CMK (cell line): ENCODE measurements at places on chromosomes 6 and 20.
A peak's percentile ranks its signal among the peaks of the same experiment; 100 is the strongest.

GRCh38 chr20:46013829-46014516 is 5.3 kb downstream of the MMP9 start:
- peak; percentile 52 for DNase-seq

- no peak for DNase-seq
Observed at GRCh38 chr20:63572788-63573646, 1.0 kb downstream of the HELZ2 start.

GRCh38 chr20:40953416-40953815 is 75.2 kb upstream of the TOP1 start:
- DNase-seq = no peak

DNA sequence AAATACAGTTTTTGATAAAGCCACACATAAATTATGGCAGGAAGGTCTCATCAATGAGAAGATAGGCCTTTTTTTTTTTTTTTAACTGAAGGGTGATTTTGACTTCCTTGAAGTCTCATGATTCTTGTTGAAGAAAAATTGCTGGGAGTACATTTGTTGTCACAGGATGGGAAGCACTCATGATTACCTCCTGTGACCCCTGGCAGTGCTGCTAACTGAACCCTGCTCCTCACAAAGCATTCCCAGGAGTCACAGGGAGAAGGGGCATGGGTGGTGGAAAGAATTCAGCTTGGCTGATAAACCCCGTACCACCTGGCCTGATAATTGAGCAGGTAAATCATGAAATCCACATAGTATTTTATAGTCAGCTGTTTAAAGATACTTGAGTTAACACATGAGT is 86.9 kb downstream of the CD109 start:
- no peak for DNase-seq

- DNase-seq = no peak
Observed at GRCh38 chr20:23011008-23011721, 23.9 kb upstream of the SSTR4 start.

- DNase-seq = no peak
Observed at GRCh38 chr20:31866221-31866620, 4.1 kb downstream of the DUSP15 start.

- DNase-seq = no peak
Observed at GRCh38 chr6:85417336-85417735, 32.5 kb upstream of the NT5E start.

GRCh38 chr20:16810216-16810615 is 62.1 kb downstream of the OTOR start:
- no peak for DNase-seq

- DNase-seq = no peak
Observed at GRCh38 chr6:71459162-71459561, 170.6 kb downstream of the OGFRL1 start.

DNA sequence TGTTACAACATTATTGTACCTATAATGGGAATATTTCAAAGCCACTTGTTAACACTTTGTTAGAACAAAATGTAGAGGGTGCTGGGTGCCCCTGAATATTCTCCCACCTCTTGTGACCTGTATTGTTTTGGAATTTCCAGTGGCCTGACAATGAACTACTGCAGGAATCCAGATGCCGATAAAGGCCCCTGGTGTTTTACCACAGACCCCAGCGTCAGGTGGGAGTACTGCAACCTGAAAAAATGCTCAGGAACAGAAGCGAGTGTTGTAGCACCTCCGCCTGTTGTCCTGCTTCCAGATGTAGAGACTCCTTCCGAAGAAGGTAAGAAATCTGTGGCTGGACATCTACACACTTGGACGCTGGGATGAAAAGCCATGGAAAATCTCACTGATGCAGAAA is 28.9 kb downstream of the PLG start:
- DNase-seq = no peak

GRCh38 chr6:99739526-99739925 is 132.9 kb downstream of the PRDM13 start:
- no peak for DNase-seq

DNA sequence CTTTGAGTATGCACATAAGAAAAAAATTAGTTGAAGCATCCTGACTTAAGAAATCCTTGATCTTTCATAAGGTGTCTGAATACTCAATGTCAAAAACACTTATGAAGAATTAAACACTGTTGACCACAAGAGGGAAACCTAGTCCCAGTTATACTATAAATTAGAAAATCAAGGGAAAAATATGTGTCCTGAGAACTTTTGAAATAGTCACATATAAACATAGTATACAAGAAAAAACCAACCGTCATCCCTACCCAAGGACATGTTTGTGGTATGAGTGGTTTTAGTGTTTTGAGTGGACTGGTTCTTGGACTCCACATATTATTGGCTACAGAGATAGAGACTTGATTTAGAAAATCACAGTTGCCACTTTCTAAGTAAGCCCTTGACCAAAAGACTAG is 7.6 kb upstream of the HLA-DRA start:
- DNase-seq = no peak

DNA sequence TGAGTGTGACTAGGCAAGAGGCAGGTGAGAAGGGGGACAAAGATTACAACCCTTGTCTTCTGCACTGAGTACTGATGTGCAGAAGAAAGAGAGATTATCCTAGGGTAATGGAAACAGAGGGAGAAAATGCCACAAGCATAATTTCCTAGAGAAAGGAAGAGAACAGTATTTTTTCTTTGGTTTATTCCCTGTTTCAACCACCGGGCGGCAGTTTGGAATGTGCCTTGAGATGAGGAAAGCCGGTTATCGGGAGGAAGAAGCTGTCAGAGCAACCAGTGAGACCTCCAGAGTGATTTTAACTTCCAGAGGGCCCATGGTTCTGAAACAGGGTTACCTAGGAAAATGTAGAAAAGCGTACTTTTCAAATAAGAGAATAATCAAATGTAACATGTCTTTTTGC is 121.4 kb downstream of the REV3L start:
- no peak for DNase-seq
